Keratinocyte (primary cell): ENCODE measurements at places on chromosomes 3 and 15. TPM values are rescaled to one million over a fixed set of nuclear protein-coding genes. Genes with fewer than 3 reads are reported as not detected.

DNA sequence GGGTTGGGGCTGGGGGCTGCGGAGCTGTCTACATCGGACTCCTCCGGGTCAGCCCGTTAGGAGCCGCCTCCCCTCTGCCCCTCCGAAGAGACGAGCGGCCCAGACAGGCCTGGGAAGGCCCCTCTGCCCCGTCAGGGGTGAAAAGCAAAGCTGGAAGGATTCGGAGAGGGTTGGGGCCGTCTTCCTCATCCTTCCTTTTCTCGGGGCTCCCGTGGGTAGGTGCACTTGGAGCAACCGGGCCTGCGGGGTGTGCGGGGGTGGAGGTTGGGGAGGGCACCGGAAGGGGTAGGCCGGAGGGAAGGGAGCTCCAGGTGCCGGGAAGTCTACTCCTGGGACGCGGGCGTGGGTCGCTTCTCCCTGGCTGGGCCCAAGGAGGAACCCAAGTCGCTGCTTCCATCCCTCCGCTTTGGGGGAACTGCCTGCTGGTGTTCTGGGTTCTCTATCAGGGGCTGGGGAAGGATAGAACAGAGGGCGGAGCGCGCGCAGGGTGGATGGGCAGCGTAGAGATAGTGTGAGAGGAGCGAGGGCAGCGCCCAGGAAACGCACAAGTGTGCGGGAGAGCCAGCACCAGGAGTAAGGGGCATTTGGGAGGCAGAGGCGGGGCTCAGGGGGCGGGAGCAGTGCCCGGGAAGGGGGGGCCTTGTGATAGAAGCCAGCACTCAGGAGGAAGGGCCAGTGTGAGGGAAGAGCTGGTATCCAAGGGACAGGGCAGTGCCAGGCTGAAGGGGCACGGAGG is 590 bp downstream of the POLR2H start:
- no peak for DNase-seq

DNA sequence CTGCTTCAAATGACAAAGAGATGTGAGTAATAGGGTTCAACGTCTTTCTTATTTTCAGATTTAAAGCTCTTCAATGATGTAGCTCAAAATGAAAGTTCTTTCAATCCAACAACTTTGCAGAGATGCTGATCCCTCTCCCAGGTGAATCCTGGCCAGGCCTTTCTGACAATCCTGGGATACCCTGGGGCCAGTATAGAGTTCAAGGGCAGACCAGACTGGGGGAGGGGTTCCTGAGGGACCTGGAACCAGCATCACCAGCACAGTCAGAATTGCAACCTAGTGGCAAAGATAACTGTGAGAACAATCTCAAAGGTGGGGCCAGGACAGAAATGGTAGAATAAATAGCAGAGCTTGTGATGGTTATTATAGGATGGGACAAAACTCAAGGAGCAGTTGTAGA is 19.7 kb upstream of the NCK1 start:
- no peak for DNase-seq

DNA sequence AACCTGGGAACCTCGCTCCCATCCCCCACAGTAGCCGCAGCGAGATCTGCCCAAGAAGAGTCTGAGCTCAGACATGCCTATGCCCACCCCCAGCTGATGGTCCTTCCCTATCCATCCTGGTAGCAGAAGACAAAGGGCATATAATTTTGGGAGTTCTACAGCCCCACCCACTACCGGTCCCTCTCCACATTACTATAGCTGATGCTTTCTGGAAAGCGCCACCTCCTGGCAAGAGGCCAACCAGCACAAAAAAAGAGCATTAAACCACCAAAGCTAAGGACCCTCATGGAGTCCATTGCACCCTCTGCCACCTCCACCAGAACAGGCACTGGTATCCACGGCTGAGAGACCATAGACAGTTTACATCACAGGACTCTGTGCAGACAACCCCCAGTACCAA is 168.4 kb downstream of the MEGF11 start:
- no peak for DNase-seq

DNA sequence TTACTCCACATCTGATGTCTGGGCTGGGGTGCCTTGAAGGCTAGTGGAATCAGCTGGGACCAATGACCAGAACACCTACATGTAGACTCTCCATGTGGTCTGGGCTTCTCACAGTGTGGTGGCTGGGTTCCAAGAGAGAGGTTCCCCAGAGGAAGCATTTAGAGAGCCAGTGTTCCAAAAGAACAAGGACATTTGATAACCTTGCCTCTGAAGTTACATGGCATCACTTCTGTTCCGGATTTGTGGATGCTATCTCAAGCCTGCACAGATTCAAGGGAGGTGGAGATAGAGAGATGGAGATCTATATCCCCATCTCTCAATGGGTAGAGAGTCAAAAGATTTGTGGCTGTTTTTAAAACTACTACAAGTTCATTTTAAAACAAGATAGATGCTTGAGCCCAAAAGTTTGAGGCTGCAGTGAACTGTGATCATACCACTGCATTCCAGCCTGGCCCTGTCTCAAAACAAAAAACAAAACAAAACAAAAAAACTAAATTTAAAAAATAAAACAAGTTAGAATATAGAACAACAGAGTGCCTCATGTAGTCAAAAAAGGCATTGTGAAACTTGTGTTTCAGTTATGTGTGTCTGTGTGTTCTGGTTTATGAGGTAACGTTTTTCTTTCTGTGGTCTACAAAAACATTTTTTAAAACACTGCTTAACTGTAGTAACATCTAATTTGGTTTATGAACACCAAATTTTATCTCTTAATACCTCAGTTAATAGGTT is 44.8 kb downstream of the PDE8A start:
- no peak for DNase-seq

GRCh38 chr3:27022096-27022761 is 347.0 kb downstream of the NEK10 start:
- DNase-seq: no peak

DNA sequence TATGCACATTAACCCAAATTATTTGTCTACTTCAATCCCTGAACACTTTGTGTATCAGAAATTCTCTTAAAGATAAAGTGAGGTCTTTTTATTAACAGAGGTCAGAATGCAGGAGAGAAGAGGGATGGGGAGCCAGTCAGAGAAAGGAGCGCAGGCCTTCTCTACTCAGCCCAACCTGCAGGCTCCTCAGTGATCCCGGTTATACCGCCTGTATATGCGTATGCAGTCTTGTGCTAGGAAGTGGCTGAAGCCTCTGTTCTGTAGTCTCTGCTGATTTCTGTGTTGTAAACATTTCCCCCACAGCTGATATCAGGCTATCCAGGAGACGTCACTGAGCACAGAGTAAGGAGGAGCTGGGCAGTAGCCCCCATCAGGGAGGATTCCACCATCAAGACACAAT is 57.9 kb downstream of the ABHD5 start:
- no peak for DNase-seq

DNA sequence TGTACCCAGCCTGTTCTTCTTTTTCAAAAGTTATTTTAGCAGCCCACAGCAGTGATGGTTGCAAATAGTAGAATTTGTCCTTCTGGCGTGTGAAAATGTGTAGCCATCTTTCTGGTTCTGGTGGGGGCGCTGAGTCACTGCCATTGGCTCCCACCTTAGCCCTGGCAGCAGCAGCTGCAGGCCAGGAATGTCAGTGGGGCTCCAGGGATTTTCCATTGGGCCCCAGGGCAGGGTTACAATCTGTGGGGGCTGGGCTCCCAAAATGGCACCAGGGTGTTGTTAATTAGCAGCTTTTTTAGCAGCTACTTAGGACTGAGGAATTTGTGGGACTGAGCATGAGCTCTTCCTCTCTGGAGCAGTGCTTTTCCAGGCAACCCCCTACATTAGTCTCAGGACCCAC is 38.9 kb downstream of the TOPAZ1 start:
- no peak for DNase-seq

- no peak for DNase-seq
Measured at GRCh38 chr3:14569474-14570000, 29.4 kb upstream of the GRIP2 start.

Gene GOLGA8S
- polyA plus RNA-seq: 0.01 TPM in 1 of 3 replicates, not detected in the others

Gene CPNE9
- not detected in 3 replicates for polyA plus RNA-seq

Gene FRMD5
- polyA plus RNA-seq: 6.4 to 11.8 TPM (median 7.3 TPM) in 3 replicates

Gene CGNL1
- 0.05 to 0.09 TPM (median 0.07 TPM) in 3 replicates for polyA plus RNA-seq

Gene RBM6
- 34.3 to 43.2 TPM (median 36.4 TPM) in 3 replicates for polyA plus RNA-seq
